Spleen (tissue), 13 donors: ENCODE measurements at places on chromosomes 3 and 15. TPM values are rescaled to one million over a fixed set of nuclear protein-coding genes. Genes with fewer than 3 reads are reported as not detected.

- no peak for DNase-seq
Measured at GRCh38 chr3:65729973-65730372, 308.7 kb downstream of the MAGI1 start.

- DNase-seq: no peak
Measured at GRCh38 chr3:112089956-112090886, 4.0 kb downstream of the C3orf52 start.

GRCh38 chr15:32718821-32719716 is 1.3 kb downstream of the GREM1 start:
- DNase-seq: no peak

DNA sequence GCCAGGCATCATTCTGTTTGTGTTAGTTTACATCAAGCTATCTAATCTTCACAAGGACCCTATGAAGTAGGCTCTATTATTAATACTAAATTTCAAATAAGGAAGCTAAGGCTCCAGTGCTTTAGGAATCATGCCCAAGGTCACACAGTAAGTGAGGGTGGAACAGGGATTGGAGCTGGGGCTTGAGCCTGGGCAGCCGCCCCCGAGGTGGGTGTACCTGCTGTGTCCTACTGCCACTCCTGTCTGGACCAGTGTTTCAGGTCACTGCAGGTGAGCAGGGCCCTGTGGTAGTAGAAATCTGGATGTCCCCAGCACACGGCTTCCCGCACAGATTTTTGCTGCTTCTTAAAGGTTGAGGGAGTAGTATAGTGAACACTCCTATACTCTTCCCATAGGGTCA is 6.5 kb downstream of the KLF13 start:
- DNase-seq: peak; percentile 34

- DNase-seq: no peak
Measured at GRCh38 chr3:120472121-120472844, 21.5 kb upstream of the FSTL1 start.

- DNase-seq: no peak
Measured at GRCh38 chr15:50764461-50765194, 878 bp downstream of the SPPL2A start.

DNA sequence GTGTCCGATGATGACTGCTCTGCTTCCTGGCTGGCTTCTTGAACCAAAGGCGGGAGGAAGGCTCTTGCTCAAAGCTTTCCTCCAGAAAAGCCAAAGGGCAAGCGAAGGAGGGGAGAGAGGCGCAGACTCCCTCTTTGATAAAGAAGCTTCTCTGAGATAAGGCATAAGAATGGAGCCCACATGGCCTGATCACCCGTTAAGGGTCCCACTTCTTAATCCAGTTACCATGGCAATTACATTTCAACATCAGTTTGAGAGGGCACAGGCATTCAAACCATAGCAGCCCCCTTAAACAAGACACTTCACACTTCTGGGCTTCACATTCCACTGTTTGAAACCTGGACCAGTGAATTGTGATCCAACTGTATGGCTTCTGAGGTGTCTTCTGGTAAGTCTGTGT is 8.0 kb downstream of the ABHD17C start:
- DNase-seq: no peak

- no peak for DNase-seq
Measured at GRCh38 chr3:85297291-85297690, 338.5 kb downstream of the CADM2 start.

DNA sequence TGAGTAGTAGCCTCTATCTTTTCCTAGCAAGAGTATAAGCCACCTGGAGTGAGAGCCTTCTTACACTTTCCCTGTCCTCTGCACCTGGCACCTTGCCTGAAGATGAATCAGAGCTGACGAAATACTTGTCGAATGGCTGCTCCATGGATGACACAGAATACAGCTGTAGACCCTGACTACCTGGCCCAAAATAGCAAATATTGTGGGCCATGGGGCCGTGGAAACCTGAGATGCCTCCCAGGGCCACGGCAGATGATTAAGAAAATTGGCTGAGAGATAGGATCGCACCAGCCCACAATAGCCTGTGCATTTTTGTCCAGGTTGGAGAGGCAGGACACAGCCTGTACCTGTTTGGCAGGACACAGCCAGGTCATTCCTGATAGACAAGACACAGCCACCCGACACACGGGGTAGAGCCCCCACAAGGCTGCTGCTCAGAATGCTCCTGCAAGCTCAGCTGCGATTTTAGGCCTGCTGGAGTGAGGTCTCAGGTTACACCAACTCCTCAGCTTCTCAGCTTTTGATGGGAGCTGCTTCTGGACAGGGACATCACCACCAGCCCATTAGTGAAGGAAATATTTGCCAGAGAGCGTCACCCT is 22.9 kb upstream of the TPM1 start:
- DNase-seq: no peak

GRCh38 chr15:33296050-33296449 is 14.7 kb upstream of the RYR3 start:
- no peak for DNase-seq

GRCh38 chr3:192258721-192259120 is 468.6 kb downstream of the FGF12 start:
- no peak for DNase-seq

GRCh38 chr15:44710236-44711095 is 657 bp downstream of the PATL2 start:
- peak; percentile 88 for DNase-seq

- DNase-seq: no peak
Measured at GRCh38 chr3:41131224-41131623, 68.1 kb upstream of the CTNNB1 start.

GRCh38 chr3:50611464-50612233 is at the start of gene CISH:
CISH (minus strand) TSS chr3:50611774; CDS start chr3:50611650, 124 bp downstream.
- peak; percentile 99 for DNase-seq

DNA sequence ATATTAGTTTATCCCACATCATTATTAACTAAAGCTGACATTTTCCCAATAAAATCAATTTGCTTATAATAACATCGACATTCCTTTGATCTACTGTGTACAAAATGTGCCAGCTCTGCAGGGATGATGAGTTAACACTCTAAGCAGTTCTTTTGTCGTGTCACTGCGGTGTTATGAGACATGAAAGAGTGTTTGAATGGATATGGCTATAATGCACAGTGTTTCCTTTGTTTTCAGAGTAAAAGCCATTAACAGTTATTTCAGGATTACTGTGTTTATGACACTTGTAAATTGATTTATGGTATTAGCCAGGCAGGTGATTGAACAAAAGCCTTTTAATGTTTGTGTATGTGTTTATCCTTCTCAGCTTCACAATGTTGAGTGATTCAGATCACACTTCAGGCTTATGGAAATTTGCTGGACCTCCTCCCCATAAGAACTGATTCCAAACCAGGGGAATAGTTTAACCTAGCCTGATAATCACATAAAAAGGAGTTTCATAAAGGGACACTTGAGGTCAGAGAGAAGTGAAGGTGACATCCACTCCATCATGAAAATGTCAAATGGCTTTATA is 115.7 kb downstream of the CHL1 start:
- DNase-seq: no peak

DNA sequence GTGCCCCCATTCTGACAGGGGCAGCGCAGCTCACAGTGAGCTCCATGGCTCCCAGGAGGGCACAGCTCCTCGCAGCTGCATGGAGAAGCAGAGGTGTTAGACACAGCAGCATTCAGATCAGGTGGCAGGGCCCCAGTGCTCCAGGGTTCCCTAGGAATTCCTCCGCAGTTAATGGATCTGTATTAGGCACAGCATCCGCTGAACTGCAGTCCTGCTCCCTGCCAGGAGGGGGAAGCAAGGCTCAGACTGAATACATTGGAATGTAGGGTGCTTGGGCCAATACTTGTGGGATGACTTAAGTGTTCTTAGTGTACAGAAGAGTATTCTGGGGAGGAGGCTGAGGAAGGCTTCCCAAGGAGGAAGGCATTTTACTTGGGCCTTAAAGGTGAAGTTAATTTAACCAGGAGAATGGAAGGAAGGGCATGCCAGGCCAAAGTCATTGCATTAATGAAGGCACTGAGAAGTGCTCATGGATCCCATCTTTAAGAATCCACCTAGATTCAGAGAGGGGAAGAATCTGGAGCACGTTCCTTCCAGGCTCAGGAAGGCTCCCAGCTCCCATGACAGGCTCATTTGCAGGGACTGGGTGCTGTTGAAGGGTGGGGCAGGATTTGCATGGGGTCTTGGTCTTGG is 111.6 kb downstream of the RAB11A start:
- DNase-seq: no peak

The MME gene
- total RNA-seq: 22.3 TPM

The XIRP1 gene
- not detected for total RNA-seq

The IL16 gene
- 130 TPM for total RNA-seq

The SCG3 gene
- not detected for total RNA-seq
